ENCODE measurements at places on chromosomes 6 and 20. TPM values are rescaled to one million over a fixed set of nuclear protein-coding genes. Genes with fewer than 3 reads are reported as not detected.

Gene SLC4A11
- total RNA-seq = not detected

Gene SCUBE3
- total RNA-seq = 2.8 TPM

Gene APOM
- total RNA-seq = 2.2 TPM

Gene PSORS1C2
- not detected for total RNA-seq

Gene AIF1
- total RNA-seq = 3.4 TPM

Gene LTA
- not detected for total RNA-seq

Gene GPR6
- total RNA-seq = 1.3 TPM

Gene NRSN1
- total RNA-seq = 31.6 TPM

Gene MEP1A
- total RNA-seq = not detected

Gene CCDC170
- 2.8 TPM for total RNA-seq

Gene ME1
- total RNA-seq = 2.2 TPM

Gene SCRT2
- total RNA-seq = 6.3 TPM

Gene DSP
- 2.5 TPM for total RNA-seq

Gene RCAN2
- total RNA-seq = 7.5 TPM

Gene TBC1D7
- 53.5 TPM for total RNA-seq

Gene RIPOR2
- 33.2 TPM for total RNA-seq

Gene CCN6
- total RNA-seq = not detected

Gene ULBP3
- total RNA-seq = 6.3 TPM

Gene BCLAF1
- total RNA-seq = 246 TPM

Gene CHRNA4
- 21.0 TPM for total RNA-seq

Gene MOCS1
- total RNA-seq = 5.9 TPM

Gene CGA
- not detected for total RNA-seq

Gene TCP11
- total RNA-seq = 0.63 TPM

Gene GNL1
- 48.5 TPM for total RNA-seq
